ENCODE measurements at places on chromosomes 7 and 10. TPM values are rescaled to one million over a fixed set of nuclear protein-coding genes. Genes with fewer than 3 reads are reported as not detected.
A peak's percentile ranks its signal among the peaks of the same experiment; 100 is the strongest.

DNA sequence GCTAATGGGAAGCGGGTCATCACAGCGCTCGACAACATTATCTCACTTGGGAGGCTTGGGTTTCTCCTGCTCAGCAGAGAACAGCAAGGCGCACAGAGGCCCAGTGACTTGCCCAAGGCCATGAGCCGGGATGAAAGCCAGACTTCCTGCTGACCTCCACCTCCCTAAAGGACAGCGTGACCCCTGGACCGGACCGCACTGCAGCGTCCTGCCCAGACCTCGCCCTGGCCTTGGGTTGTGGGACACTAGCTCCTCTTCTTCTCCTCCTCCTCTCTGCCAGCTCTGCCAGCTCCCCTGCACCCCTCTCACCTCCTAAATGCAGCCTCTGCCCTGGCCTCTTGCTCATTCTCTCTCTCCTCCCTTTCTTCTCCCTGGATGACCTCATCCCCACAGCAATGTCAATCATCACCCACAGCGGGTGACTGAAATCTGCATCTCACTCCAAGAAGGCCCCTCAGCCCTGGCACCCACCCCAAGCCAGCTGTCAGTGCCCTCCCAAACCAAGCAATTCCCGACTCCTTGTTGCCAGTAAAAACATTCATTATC, 19.4 kb downstream of the SPOCK2 start:
- no peak for DNase-seq

- no peak for DNase-seq
These were observed 670.6 kb downstream of the SUGCT start for GRCh38 chr7:40805361-40805760.

- no peak for DNase-seq
These were observed 11.0 kb downstream of the IMPDH1 start for GRCh38 chr7:128398841-128399135.

- no peak for DNase-seq
These were observed 94.9 kb downstream of the PRLHR start for GRCh38 chr10:118500477-118501104.

- DNase-seq: peak; percentile 40
These were observed 109.5 kb upstream of the TMEM72 start for GRCh38 chr10:44801383-44802327.

DNA sequence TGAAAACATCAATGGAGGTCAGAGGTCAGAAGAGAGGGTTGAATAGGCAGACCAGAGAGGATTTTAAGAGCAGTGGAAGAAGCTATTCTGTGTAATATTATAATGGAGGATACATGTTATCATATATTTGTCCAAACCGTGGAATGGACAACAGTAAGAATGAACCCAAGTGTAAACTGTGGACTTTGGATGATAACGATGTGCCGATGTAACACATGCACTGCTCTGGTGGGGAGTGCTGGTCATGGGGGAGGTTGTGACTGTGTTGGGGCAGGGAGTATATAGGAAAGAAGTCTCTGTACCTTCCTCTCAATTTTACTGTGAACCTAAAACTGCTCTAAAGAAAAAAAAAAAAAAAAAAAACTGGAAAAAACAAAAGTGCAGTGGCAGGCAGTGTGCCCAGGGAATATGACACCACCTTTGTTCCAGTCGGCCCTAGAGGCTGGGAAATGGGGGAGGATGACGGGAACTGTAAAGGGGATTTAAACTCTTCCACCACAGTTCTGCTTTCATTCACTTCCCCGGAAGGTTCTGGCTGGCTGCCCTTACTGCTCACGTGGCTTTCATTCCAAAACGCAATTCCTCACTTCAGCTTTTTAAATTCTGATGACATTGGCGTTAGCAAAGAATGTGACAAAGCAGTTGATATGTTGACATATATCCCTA, 113.7 kb upstream of the ANKRD1 start:
- peak; percentile 51 for DNase-seq

DNA sequence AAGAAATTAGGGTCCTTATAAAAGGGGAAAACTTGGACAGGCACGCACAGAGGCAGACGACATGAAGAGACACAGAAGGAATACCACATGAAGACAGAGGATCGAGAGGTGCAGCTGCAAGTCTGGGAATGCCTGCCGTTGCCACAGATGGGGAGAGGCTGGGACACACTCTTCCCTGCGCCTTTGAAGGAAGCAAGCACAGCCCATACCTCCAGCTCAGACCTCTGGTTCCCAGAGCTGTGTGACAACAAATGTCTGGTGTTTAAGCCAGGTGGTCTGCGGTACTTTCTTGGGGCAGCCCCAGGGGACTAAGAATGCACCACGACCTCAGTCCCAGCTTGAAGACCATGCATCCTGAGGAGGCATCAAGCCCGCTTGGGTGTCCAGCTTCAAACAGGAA, 18.3 kb downstream of the INSIG1 start:
- no peak for DNase-seq

DNA sequence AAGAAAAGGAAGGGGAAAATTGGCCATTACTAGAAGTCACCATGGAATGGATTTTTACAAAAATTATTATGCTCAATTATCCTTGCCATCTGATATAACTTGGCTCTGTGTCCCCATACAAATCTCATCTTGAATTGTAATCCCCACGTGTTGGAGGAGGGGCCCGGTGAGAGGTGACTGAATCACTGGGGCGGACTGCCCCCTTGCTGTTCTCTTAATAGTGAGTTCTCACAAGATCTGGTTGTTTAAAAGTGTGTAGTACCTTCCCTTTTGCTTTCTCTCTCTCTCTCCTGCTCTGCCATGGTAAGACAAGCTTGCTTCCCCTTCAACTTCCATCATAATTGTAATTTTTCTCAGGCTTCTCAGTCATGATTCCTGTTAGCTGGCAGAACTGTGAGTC, 1023.6 kb downstream of the XPNPEP1 start:
- no peak for DNase-seq

- DNase-seq: no peak
These were observed at the start of gene HOXA13 for GRCh38 chr7:27199849-27200760. Gene HOXA13, minus strand, starts transcription at chr7:27200091. Its CDS starts 14 bp downstream, at chr7:27200077.

DNA sequence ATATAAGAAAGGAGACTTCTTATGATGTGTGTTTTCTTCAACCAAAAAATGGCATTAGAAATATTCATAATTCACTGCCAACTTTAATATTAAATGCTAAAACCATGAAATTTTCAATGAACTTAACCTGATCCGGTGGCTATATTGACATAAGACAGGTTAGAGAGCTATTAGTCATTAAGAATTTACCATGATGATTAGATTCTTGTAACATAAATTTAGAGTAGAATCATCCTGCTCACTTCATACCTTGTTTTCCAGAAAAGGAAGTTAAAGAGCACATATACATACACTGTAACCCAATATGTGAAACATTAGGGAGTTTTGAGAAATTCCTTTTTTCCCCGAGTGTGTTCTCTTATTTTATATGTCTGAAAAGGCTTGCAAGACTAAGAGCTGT, 430.3 kb upstream of the SEMA3A start:
- no peak for DNase-seq

- DNase-seq: peak; percentile 69
These were observed 40.3 kb downstream of the CPVL start for GRCh38 chr7:29105752-29106668.

DNA sequence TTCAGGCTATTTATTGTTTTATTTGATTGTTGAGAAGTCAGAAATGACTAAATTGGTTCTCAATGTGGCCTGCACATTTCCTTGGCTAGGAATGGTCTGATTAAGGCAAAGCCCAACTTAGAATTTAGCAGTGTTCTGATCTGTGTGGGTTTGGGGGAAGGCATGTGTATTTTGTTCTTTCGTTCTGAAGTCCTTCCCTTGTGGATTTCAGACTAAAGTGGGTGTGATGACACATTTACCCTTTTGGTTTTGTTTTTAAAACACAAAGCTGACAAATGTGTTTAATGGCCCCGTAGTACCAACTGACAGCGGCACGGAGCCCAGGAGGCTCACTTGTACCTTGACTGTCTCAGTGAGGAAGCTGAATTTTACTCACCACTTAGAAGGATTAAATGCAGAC, 452.3 kb upstream of the GALNT17 start:
- DNase-seq: peak; percentile 83

- DNase-seq: no peak
These were observed 176.9 kb upstream of the PRSS58 start for GRCh38 chr7:142434666-142435167.

- no peak for DNase-seq
These were observed 51.7 kb upstream of the MSMB start for GRCh38 chr10:46097576-46098317.

DNA sequence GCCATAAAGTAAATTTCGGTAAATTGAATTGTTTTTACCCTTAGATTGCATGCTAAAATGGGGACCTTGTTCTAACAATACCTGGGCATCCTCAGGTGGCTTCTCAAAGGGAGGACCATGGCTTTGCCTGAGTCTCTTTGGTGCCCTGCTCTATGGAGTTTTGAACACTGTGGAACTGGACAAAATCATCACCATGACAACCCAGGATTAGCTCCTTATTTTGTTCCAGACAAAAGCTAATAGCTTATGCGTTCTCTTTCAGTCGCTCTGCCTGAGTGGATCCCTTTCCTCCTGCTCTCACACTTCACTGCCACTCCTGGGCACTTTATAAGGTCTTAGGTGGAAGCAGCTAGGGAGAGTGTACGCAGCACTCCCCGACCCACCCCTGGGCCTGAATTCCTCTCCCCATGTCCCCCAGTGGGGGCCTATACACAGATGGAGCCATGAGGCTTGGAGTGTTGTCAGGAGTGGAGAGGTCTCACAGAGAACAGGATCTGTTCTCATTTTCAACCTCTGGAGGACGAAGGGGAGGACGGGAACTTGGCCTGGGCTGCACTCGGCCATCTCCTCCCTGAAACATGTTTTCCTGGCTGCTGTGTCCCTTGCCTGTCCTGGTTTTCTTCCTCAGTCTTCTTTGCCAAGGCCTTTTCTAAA, 19.0 kb downstream of the ADCYAP1R1 start:
- DNase-seq: no peak

DNA sequence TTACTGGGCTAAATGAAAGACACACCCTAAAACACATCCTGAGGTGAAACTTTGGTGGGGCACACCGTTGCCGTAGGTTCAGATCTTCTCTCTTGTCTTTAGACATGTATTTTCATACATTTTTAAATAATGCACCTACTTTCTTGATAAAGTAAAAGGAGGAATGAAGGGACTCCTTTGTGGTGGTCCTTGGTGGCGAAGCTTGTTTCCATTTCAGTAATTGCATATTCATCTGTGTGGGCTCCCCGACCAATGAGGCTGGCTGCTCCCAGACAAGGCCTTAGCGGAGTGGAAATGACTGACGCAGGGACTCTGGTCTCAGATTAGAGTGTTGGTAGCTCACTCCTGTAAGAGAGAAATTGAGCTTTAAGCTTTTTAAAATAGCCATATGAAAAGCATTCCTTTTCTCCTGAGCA, 815 bp downstream of the CCSER2 start:
- no peak for DNase-seq

GRCh38 chr7:44638611-44639557, 32.5 kb downstream of the OGDH start:
- no peak for DNase-seq

DNA sequence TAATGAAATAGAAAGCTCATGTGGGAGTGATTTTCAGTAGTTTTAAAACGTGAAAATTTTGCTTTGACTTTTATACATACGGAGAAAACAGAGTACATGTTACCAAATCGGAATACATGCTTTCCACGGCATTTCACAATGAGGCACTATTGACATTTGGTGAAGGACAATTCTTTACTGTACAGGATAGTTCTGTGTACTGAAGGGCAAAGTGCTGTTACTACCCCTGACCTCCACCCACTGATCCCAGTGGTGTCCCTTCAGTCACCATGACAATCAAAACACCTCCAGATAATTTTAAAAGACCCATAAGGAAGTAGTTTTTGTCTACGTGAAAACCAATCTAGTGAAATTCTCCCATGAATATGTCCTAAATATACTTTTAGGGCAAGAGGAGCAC, 33.1 kb upstream of the ANK3 start:
- no peak for DNase-seq

- no peak for DNase-seq
These were observed 71.5 kb downstream of the EVX1 start for GRCh38 chr7:27314111-27314510.

DNA sequence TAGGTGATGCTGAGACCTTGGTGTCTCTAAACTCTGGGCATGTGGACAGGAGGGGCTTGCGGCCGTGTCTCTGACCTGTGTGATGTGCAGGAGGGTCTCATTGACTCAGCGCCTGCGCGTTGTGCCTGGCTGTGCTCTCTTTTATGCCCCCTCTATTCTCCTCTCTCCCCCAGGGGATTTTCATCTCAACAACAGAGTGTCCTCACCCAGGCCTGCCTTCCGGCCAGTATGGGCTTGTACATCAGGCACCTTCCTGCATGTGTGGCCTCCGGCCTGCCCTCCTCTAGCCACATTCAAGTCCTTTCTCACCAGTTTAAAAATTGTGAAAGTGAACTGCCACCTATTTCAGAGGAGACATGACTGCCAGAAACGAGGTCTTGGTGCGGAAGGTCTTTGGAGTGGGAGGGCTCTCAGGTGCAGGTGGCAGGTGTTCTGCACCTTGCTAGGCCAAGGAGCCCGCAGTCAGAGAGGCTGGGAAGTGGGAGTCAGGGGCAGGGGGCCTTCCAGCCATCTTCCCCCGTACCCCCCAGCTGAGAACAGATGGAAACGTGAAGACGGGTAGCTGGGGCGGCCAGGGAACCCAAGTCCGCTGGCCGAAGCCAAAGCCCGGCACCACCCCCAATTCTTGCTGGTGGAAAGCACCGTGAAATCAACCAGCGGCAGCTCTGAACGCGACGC, 531 bp upstream of the INTS15 start:
- DNase-seq: no peak

DNA sequence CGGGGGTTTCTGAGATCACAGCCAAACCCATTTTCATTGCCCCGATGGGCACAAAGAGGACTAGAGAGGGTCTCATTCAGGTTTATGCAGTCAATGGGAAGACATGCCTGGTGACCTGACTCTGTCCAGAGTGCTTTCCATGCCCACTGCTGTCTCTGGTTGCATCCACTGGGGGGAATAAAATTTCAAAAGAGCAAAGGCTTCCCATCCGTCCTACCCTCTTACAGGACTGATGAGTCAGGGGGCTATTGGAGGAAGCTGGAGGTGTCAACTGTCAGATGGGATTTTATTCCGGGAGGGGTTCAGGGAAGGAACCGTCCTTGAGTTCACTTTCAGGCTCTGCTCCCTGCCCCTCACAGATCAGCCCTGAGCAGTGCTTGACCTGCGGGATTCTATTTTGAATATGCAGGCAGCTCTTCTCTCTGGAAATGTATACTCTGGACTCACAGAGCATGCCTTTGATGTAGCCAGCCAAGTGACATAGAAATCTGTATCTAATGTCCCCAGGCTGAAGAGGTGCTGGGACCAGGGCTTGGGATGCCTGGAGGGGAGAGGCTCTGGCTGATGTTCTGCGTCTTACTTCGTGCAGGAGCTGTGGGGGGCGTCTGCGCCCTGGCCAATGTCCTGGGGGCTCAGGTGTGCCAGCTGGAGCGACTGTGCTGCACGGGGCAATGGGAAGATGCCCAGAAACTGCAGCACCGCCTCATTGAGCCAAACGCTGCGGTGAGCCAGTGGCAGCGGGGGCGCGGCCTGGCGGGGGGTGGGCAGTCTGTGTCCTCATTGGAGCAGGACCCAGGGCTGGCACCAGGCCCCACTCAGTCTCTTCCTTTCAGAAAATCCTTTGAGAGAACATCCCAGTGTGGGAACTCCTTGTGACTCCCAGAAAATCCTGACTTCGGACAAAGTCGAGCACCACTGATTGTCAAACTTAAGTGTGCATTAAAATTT, 12.0 kb downstream of the C10orf62 start:
- DNase-seq: no peak

The HECW1 gene
- total RNA-seq: 1.8 TPM

The RNF32 gene
- total RNA-seq: 0.89 TPM

The SFTPA1 gene
- total RNA-seq: not detected

The TSPAN14 gene
- total RNA-seq: 24.1 TPM

The RAB18 gene
- total RNA-seq: 56.3 TPM

The C7orf33 gene
- not detected for total RNA-seq

The ACTL6B gene
- not detected for total RNA-seq

The MMD2 gene
- total RNA-seq: not detected

The LOXL4 gene
- total RNA-seq: 5.0 TPM

The DOCK1 gene
- total RNA-seq: 80.8 TPM

The GOT1 gene
- 15.2 TPM for total RNA-seq

The ASIC3 gene
- 0.39 TPM for total RNA-seq

Measured in skin of body (tissue), 3 donors.